Head of caudate nucleus (tissue), 42 donors: ENCODE measurements at places on chromosomes 4 and X.

- DNase-seq, result no peak
These were observed 54.0 kb upstream of the TACR3 start for GRCh38 chr4:103773691-103774231.

DNA sequence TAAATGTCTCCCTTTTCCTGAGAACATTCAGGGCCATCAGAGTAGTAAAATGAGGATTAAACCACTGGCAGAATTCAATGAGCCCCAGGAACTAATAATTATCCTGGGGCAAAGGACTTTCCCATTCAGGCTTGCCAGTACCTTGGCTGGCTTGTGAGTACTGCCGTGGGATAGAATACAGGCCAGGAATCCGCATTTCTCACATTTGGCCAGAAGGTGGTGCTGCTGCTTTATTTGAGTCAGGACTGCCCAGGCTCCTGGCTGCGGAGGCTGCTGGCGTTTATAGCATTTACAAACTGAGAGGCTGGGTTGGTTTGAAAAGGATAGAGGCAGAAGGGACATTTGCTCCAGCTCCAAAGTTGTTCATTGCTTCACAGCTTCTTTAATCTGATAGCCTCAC lies 91.4 kb downstream of the RTL9 start:
- peak; percentile 86 for DNase-seq

GRCh38 chrX:68894513-68895340 lies 65.9 kb downstream of the EFNB1 start:
- DNase-seq, result peak; percentile 69

DNA sequence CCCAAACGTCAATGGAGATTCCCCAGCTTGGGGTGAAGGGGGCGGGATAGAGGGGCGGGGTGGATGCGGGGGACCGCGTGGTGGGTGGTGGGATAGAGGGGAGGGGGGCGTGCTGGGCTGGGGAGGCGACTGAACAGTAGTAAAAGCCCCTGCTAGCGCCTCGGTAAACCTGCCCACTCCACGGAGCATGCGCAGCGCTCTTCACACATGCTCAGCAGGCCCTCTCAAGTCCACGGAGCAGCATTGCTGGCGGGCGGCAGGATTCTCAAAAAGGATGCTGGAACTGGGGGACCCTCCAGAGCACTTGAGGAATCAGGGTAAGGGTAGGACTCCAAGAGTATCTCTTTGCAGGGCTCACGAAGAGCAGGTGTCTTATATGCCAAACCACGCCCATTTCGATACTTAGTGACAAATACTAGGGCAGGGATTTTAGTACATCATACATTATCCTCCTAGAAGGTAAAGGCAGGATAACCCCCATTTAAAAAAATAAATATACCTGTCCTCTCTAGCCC lies 378 bp upstream of the RPS6KA6 start:
- DNase-seq, result peak; percentile 59

DNA sequence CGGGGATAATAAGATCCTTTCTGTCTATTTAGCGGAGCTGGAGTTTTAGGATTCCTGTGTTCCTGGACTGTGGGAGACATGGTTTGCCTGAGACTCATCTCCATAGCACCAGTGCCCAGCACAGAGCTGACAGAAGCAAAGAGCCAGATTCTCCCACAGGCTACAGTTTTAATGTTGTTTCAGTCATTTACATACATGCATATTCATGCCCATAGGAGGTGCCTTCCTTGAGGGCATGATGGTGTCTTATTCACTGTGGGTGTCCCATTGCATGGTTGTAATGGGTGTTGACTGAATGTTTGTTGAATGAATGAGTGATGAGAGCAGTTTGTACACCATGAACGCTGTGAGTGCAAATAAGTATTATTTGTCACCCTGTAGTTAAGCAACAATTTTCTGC lies 260.6 kb downstream of the EVC2 start:
- DNase-seq, result no peak

- no peak for DNase-seq
These were observed 379.7 kb downstream of the SPRY1 start for GRCh38 chr4:123776267-123776666.

DNA sequence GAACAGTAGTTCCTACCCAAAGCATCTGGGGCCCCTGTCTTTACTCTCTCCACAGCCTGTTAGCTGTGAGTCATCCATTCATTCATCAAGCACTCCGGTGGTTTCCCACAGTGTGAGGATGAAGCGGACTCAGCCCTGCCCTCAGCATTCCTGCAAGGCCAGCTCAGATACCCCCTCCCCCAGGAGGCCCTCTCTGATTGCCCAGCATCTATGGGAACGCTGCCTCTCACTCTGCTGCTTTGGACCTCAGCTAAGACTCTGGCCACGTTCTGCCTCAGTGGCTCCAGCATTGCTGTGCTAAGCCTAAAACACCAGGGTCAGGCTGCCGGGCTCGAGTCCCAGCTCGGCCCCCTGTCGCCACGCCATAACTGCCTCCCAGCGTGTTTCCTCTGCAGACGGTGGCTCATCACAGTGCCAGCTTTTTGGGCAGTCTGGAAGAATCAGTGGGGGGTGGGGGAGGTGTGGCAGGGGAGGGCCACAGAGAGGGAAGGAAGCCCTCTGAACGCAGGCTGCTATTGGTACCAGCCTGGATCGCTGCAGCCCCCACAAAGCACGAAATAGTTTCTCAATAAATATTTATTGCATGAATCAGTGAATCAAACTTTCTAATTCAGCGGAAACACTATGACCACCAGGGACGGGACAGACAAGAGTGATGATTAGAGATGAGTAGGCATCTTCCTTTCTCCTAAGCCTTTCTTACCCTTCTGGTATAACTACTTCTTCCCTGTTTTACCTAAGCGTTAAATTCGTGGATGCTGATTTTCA lies 74.4 kb downstream of the SORCS2 start:
- no peak for DNase-seq

- DNase-seq, result no peak
These were observed 70.5 kb upstream of the TSPAN5 start for GRCh38 chr4:98728871-98729270.

DNA sequence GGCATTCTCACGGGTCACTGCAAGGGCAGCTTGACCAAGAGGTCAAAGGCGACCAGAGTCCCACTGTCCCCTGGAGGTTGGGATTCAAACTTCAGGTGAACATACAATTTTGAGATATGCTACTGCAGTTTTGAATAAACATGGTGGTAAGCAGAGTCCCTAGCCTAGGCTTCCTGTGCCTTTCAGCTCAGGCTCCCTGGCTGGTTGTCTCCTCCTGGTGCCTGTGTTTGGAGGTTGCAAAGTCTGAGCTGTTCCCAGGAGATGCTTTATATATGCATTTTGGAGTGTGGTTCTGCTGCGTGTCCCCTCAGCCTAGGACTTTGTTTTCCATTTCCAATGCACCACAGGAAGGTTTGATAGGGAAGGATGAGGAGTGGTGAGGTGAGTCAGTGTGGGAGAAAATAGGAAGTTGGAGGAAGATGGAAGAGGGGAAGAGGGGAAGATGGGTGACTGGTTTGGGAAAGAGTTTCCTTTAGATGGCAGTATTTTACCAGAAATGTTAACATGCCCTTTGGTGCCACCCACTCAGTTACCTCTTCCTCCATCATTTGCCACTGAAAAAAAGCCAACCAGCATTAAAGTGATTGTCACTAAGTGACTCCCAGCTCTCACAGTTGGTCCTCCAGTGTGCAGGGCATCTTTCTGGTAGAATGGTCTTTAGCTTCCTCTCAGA lies 211.7 kb upstream of the AGTR2 start:
- DNase-seq, result no peak

GRCh38 chr4:17252131-17252530 lies 259.8 kb downstream of the QDPR start:
- DNase-seq, result no peak

DNA sequence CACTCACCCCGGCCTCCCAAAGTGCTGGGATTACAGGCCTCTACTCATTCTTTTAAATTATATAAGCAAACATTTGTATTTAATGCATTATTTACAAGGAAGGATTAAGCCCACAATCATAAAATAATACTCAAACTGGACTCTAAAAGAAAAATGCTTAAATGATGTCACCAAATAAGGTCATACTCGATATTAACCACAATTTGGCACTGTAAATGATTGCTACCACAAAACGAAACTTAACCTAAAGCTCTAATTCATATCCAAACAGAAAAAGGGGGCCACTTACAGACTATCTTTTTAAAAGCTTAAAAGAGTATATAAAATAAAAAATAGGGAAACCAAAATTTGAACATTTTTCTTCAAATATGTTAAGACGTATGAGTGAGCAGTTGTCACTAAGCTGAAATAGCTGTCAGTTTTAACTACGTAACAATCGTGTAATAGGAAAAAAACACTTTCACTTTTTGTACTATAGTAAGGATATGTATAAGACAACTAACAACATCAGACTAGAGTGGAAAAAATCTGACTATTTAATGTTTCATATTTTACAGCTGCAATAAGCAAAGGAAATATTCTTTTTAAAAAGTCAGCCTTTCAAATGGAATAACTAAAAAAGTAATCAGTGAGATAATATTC lies 108.2 kb upstream of the GPR34 start:
- no peak for DNase-seq

DNA sequence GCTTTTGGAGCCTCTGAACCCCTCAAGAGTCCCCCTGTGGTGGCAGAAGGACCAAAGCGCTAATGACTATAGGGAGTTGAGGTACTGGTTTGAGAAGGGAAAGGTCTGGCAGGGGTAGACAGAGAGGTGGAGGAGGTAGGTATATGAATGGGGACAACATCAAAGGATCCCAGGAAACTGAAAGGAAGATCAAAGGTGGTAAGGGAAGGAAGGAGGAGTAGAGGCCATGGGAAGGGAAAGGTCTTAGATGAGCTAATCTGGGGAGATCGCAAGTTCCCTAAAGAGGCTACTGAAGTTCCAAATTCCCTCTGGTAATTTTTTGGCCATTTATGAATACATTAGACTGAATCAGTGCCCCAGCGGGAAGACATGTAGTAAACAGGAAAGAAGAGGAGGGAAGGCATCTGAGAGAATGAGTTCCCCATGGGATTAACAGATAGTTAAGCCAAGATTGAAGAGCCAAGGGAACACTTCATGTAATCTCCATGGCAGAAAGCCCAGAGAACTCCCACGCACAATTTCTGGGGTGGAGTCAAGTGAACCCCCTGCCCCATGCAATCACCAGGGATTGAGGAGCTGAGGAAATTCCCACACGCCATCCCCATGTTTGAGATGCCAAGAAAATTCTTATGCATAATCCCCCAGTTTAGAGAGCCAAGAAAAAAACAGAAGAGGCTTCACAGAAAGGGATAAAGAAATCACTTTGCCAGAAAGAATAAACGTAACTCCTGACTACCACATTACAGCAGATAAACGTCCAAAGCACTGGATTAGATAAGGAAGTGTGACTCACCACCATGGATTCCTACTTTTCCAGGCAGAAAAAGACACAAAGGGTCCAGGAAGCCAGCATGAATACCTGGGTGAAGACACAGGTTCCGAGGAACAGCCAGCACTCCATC lies 25.8 kb downstream of the ZNF630 start:
- no peak for DNase-seq

DNA sequence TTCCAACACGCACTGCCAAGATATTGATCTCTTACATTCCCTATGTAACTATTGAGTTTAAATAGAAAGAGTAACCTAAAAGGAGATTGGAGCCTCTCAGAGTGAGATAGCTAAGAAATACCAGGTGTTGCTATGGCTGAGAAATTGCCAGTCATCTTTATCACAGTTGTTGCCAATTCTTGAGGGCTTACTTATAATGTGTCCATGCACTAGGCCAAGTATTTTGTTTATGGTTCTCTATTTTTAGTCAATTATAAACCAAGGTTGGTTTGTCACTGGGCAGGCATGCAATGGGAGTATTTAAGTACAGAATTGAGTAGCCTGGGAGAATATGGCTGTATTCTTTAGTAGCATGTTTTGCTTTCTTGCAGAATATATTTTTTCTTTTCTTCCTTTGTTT lies 201.6 kb downstream of the TEX13A start:
- DNase-seq, result no peak

DNA sequence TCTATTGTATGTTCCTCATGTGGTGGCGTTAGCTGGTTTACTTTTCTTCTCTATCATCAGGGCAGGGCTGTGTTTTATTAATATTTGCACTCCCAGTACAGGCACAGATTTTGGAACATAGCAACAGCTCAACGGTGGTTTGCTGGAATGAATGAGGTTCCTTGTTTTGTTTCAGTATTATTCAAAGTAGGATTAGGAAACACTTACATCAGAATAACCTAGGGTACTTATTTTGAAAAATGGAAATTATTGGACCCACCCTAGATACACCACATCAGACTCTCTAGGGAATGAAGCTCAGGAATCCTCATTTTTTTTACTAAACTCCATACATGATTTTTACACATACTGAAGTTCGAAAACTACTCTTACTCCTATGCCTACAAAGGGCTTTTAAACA lies 108.8 kb upstream of the ENPEP start:
- DNase-seq, result no peak
